ENCODE measurements at places on chromosomes 5 and 9.
A peak's percentile ranks its signal among the peaks of the same experiment; 100 is the strongest.

DNA sequence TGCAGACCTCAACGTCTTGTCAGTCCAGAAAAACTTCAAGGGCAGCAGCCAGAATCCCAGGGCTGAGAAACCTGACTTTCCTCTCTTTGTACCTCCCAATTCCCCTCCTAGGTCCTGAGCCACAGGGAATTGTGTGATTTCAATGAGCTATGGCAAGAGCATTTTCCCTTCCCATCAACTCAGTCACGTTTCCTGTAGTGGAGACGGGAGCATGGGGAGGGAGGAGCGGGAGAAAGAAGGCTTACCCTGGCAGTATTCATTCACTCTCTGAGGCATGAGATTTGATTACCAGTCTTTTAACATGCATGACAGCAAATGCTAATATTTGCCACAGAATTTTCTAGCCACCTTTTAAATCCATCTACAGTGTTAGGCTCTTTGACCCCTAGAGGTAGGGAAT lies 109.4 kb upstream of the TBCA start:
- DNase-seq: no peak

GRCh38 chr5:80117446-80117845 lies 82.3 kb downstream of the THBS4 start:
- no peak for DNase-seq

DNA sequence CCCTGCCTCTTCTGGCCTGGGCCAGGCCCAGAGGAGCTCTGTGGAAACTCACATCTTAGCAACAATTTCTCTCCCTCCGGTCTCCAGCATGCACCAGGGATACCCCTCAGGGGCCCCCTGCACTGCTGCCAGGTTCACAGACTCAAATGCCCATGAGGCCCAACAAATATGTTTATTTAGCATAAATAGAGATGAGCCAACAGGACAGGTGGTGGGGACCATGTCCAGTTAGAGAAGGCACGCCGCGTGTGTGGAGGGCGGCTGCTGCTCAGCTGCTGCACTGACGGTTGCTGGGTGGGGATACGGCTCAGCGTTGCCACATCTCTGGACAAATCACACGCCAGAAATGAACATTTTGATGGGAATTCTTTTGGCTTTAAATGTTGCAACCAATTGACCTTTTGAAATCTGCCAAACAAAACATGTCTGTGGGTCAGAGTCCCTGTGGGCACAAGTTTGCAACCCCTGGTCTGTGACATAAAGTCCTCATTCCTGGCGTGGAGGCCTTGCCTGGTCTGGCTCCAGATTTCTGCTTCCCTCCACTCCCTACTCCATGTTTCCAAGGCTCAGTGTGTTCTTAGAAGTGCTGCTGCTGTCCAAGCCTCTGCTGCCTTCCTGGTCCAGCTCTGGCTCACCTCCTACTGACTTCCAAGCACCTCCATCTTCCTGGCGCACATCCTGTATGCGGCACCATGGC lies 88.9 kb downstream of the AMBP start:
- no peak for DNase-seq

GRCh38 chr5:167295681-167296005 lies 995.8 kb upstream of the WWC1 start:
- DNase-seq: no peak

- DNase-seq: no peak
These were observed 7.5 kb downstream of the PLPP7 start for GRCh38 chr9:131296906-131297500.

- no peak for DNase-seq
These were observed 110.3 kb downstream of the ASTN2 start for GRCh38 chr9:117304549-117304948.

- DNase-seq: no peak
These were observed 173.0 kb downstream of the HINT1 start for GRCh38 chr5:130992095-130992494.

GRCh38 chr5:5492087-5492933 lies 69.8 kb downstream of the ICE1 start:
- no peak for DNase-seq

- no peak for DNase-seq
These were observed 412.8 kb downstream of the TLE4 start for GRCh38 chr9:79984429-79985067.

- DNase-seq: no peak
These were observed 116.6 kb downstream of the NMUR2 start for GRCh38 chr5:152288499-152288898.

GRCh38 chr9:120916588-120916987 lies 10.0 kb downstream of the TRAF1 start:
- DNase-seq: no peak

DNA sequence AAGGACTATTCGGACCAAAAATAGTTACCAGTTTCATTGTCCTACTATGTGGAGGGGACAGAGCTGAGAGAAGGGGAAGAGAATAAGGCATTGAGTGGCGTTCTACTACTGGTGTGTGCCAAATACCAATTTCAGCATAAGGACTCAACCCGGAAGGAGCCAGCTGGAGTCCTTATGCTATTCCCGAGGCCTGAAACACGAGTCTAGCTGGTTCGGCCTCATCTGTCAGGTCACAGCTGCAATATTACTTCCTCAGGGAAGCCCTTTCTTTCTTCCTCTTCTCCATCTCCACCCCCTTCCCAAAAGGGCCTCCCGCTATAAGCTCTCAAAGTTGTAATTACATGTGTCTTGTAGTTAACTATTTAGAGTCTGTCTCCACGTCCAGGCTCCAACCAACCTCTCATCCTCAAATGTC lies 20.5 kb upstream of the FER start:
- no peak for DNase-seq

DNA sequence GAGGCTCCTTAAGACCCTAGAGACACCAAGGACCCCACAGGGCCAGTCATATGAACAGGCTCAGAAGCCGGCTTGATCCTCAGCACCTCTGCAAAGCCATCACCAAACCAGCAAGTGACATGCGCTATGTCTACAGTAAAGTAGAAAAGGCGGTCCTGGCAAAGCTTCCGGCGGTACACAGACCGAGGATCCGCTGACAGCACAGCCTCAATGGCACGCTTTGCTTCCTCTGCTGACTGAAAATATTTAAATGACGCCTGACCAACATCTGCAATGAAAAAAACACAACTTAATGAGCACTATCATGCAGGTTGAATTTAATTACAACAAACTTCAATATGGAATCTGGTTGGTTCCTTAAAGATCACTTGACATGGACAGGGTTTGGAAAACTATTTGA lies 17.6 kb downstream of the TRMO start:
- DNase-seq: no peak

- no peak for DNase-seq
These were observed 261.6 kb upstream of the VLDLR start for GRCh38 chr9:2359891-2360471.

- no peak for DNase-seq
These were observed 126.6 kb upstream of the HMHB1 start for GRCh38 chr5:143685246-143685815.

DNA sequence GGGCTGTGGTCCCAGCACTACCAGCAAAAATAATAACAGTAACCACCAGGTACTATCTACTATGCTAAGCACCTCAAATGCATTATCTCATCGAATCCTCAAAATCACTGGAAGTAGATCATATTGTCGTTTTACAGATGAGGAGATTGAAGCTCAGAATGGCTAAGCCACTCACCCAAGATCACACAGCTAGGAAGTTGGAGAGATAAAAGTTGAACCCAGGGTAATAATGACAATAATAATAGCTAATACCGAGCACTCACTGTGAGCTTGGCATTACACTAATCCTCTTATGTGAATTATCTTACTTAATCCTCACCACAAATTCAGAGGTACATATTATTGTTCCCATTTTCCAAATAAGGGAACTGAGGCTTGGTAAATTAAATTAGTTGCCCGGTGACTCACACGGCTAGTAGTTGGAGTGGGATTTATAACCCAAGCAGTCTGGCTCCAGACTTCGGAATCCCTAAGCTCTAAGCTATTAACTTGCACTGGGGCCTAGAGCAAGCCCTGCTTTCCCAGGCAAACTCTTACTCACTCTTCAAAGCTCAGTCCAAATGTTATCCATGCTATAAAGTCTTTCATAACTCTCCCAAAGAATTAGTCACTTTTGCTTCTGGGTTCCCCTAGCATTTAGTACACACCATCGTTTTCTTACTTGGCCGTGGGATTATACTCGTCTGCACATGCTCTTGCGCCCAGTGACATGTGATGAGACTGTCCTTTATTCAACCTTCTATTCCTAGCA lies 3.8 kb downstream of the ARSI start:
- DNase-seq: no peak

DNA sequence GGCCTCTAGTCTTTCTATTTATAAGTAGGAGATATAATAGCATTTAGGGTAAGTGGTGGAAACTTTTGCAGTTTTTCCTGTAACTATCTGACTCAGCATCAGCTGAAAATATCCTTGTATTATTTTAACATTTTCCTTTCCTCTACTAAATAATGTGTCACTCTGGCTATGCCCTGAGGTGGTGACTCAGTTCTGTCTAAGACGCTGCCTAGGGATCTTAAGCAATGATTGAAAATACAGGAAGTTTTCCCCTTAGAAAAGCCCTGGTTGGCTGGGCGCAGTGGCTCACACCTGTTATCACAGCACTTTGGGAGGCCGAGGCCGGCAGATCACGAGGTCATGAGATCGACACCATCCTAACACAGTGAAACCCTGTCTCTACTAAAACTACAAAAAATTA lies 9.3 kb upstream of the EDIL3 start:
- DNase-seq: no peak

GRCh38 chr5:14416621-14417275 lies 164.8 kb upstream of the OTULINL start:
- DNase-seq: no peak

GRCh38 chr5:81334304-81335061 lies 33.1 kb downstream of the ZCCHC9 start:
- DNase-seq: no peak

DNA sequence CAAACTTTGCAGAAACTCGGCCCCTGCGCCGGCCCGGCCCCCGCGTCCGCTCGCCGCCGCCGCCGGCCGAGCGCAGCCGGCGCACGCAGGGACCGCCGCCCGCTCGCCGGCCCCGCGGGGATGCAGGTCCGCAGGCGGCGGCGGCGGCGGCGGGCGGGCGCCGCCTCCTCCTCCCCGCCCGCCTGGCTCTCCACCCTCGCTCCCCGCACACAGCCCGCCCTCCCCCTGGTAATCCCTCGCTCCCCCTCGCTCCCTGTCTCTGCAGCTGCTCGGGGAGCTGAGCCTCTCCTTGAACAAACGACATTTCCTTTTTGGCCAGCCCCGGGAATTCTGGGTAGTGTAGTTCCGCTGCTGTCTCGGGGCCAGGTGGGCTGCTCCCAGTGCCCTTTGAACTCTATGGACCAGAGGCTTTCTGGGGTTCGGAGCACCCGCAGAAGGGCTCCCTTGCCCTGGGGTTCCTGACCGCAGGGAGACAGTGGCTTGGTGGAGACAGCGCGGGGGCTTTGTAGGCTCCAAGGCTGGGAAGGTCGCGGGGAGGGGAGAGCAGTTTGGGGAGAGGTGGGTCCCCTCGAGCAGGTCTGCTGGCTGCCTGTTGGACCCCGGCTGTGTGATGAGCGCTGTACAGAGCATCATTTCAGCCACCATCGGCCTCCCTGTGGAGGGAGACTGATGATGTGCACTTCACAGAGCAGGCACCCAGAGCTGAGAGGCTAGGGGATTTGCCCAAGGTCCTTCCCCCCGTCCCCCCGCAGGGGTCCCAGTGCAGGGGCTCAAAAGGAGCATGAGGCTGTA lies 1.8 kb upstream of the FAM78A start:
- peak; percentile 49 for DNase-seq

- DNase-seq: no peak
These were observed 193.2 kb downstream of the CACNA1B start for GRCh38 chr9:138070815-138071214.

- no peak for DNase-seq
These were observed 29.7 kb upstream of the SLC36A1 start for GRCh38 chr5:151417712-151418111.

Data from activated gamma-delta T cell treated with anti-CD3 and anti-CD28 coated beads, Interleukin-2, amount 50 U/mL, for 16 hours (primary cell).